GM23338 (cell line): ENCODE measurements at places on chromosomes 16 and 17. TPM values are rescaled to one million over a fixed set of nuclear protein-coding genes. Genes with fewer than 3 reads are reported as not detected.

GRCh38 chr17:62596662-62597061, 30.8 kb upstream of the MRC2 start:
- no peaks in the 10 kb centered on the region for H3K27me3 ChIP-seq
- no peaks in the 10 kb centered on the region for H3K4me1 ChIP-seq
- peaks cover 15% of the 10 kb centered on the region; the same call in 1 of the 2 replicates for H3K36me3 ChIP-seq
- H3K27ac ChIP-seq, result no peak overlapping the region

- H3K27me3 ChIP-seq, result no peaks in the 10 kb centered on the region
- H3K4me3 ChIP-seq, result no peak overlapping the region
- H3K27ac ChIP-seq, result no peak overlapping the region
These were observed 182.7 kb upstream of the ZFHX3 start for GRCh38 chr16:73230651-73231050.

DNA sequence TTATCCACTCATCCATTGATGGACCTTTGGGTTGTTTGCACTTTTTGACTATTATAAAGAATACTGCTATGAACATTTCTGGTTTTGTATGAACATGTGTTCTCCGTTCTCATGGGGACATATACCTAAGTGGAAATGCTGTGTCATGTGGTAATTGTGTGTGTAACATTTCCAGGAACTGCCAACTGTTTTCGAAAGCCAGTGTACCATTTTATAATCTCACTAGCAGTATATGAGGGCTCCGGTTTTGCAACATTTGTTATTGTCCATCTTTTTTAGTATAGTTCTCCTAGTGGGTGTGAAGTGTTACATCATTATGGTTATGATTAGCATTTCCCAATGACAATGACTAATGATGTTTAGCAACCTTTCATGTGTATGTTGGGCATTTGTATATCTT, 5.1 kb upstream of the TRIM25 start:
- no peaks in the 10 kb centered on the region for H3K36me3 ChIP-seq
- peaks cover 8% of the 10 kb centered on the region for H3K4me1 ChIP-seq
- no peak for DNase-seq
- peaks cover 20% of the 10 kb centered on the region for H3K27me3 ChIP-seq

DNA sequence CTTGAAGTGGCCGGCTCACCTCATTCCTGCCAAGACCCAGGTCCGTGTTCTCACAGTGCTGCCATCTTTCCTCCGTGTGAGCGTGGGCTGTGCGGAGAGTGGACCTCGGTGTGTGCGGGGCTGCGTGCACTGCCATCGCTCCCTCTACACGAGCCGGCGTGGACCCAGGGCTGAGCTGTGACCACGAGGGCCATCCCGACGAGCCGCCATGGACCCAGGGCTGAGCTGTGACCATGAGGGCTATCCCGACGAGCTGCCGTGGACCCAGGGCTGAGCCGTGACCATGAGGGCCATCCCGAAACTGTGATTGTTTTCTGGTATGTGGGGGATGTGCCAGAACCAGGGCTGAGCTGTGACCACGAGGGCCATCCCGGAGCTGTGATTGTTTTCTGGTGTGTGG, 8.9 kb upstream of the MVD start:
- H3K27me3 ChIP-seq, result no peaks in the 10 kb centered on the region
- peaks cover 5% of the 10 kb centered on the region; the same call in 1 of the 2 replicates for H3K4me1 ChIP-seq
- no peak for DNase-seq
- no peak overlapping the region for H3K4me3 ChIP-seq
- no peak overlapping the region for H3K27ac ChIP-seq

- DNase-seq, result peak; percentile 25
- no peak overlapping the region for H3K4me3 ChIP-seq
These were observed 334.3 kb upstream of the TBX2 start for GRCh38 chr17:61065263-61065773.

The TNFRSF13B gene
- not detected in 2 replicates for total RNA-seq

DNA sequence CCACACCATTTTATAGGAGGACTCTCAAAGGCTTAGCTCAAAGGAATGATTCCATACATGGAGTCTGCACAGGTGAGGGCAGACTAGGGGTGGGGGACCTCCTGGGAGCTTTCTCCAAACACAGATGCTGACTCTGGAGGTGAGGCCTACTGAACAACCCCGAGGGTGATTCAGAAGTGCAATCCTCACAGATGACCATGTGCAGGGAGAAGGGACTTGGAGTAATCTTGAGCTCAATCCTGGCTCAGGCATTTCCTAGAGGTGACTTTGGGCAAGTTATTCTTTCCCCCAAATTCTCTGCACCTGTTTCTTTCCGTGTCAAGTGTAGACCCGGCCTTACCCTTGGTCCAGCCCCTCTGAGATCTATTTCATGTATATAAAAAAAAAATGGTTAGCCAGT, 401.5 kb downstream of the SLC39A11 start:
- no peaks in the 10 kb centered on the region for H3K4me1 ChIP-seq
- H3K27me3 ChIP-seq, result no peaks in the 10 kb centered on the region
- no peak overlapping the region for H3K4me3 ChIP-seq
- H3K36me3 ChIP-seq, result no peaks in the 10 kb centered on the region
- H3K27ac ChIP-seq, result no peak overlapping the region

The TAC4 gene
- not detected in 2 replicates for total RNA-seq

The HSD17B2 gene
- not detected in 2 replicates for total RNA-seq

GRCh38 chr16:3912897-3913296, 32.4 kb upstream of the CREBBP start:
- H3K4me1 ChIP-seq, result no peaks in the 10 kb centered on the region
- DNase-seq, result no peak
- H3K27me3 ChIP-seq, result no peaks in the 10 kb centered on the region
- no peak overlapping the region for H3K27ac ChIP-seq
- H3K4me3 ChIP-seq, result no peak overlapping the region
- no peaks in the 10 kb centered on the region for H3K36me3 ChIP-seq
